ENCODE measurements at places on chromosomes 2 and 18.
A peak's percentile ranks its signal among the peaks of the same experiment; 100 is the strongest.

DNA sequence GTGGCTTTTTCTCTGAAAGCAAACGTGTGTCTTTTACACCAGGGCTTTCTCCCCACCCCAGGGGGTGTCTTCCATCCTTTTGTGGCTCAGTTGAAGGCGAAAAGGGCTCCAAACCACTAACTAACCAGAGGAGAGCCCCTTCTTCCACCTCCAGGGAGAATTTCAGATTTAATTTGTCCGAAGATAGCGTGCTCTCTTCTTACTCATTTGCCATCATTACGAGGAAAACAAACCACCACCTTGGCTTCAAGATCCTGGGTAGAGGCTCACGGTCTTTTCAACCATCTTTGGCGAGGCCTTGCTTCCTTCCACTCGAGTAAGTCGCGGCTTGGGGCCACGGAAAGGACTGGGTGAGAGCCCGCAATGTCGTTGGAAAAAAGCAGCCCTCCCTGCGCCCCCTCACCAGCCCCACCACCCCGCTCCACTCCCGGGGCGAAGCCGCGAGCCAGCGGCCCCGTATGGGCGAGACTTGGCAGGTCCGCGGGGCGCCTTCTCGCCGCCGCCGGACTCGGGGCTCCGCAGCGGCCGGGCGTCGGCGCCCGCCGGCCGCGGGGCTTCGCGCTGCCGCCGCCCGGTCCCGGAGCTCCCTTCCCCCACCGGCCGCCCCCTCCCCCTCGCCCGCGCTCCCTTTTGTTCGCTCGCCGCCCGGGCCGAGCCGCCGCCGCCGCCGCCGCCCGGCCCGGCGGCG is 1.7 kb upstream of the ZNF532 start:
- DNase-seq: peak; percentile 57

- no peak for DNase-seq
These were observed 259.8 kb upstream of the HDAC4 start for GRCh38 chr2:239660390-239661230.

DNA sequence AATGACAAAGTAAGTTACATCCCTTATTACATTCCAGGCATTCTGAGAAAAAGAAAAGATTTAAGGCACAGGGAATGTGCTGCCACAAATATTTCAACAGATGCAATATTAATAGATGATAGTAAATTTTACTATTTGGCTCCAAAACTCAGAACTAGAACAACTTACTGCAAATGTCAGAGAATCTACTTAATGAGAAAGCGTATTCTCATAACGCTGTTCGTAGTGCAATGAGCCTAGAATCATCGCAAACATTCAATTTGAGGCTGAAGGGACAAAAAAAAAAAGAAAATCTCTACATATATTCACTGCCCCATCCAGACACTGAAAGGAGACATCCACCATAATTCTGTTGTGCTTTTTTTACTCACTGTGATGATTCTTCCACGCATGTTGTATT is 272.1 kb upstream of the DOK6 start:
- no peak for DNase-seq

- DNase-seq: no peak
These were observed 9.3 kb downstream of the TMEM198 start for GRCh38 chr2:219553168-219553417.

DNA sequence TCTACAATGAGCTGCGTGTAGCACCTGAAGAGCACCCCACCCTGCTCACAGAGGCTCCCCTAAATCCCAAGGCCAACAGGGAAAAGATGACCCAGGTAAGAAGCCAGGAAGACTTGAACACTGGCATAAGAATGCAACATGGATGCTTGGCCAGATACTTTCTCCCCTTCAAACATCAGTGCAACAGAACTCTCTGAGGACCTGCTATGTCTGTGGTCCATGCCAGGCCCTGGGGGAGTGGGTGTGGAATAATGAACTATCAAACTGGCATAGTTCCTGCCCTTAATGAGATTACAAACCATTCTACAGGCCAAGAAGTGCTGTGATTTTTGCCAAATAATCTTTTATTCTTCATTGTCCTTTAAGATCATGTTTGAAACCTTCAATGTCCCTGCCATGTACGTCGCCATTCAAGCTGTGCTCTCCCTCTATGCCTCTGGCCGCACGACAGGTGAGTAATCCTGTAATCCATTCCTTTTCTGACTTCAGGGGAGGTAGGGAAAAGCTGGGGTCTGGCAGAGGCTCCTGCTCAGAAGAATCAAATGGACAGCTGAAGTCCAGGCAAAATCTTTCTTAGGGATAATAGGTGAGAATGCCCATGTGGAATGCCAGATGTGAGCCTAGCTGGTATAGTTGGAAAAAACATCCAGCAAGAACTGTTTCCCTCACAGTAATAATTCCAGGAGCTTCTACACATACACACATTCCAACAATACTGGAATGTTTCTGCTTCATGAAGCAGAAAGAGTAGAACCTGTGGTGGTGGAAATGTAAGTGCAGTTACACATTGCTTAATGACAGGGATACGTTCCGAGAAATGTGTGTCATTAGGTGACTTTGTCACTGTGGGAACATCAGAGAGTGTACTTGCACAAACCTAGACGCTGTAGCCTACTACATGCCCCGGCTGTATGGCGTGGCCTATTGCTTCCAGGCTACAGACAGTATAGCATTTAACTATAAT is 16.2 kb downstream of the ACTG2 start:
- no peak for DNase-seq

DNA sequence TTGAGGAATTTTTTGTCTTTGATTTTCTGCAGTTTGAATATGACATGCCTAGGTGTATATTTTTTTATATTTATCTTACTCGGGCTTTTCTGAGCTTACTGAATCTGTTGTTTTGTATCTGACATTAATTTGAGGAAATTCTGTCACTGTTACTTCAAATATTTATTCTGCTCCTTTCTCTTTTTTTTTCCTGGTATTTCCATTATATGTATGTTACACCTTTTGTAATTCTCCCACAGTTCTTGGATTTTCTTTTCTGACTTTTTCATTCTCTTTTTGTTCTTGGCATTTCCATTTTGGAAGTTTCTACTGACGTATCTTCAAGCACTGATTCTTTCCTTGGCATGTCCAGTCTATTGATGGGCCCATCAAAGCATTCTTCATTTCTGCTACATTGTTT is 24.1 kb upstream of the SKA1 start:
- no peak for DNase-seq

DNA sequence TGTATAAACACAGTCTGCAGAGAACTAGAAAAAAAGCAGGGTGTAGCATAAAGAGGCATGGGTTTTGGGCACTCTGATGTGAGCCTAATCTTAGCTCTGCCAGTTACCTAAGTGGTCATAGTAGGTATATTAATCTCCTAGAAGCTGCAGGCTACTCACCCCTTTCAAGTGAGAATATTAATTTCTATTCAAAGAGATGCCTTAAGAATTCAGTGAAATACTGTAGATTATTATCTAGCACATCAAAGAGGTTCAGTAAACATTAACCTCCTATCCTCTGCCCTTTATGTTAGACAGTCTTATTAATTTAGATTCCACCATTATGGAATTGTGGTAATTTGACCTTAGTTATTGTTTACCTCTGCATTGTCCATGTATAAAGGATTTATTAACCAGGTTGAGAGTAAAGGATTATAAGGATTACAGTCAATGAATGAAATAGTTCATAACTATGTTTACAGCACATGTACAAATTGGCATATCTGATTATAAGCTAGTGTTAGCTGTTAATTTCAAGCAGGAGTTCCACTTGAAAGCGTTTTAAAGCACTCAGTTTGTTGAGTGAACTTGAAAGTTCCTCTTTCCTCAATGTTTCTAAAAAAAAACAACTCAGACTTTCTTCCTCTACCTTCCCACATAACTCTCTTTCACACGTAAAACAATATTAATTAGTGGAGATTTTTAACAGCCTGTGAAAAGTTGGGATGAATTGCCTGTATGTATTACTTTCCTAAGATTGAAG is 150.6 kb upstream of the EPC2 start:
- DNase-seq: no peak

GRCh38 chr2:162257425-162257824 is 14.2 kb upstream of the FAP start:
- no peak for DNase-seq

DNA sequence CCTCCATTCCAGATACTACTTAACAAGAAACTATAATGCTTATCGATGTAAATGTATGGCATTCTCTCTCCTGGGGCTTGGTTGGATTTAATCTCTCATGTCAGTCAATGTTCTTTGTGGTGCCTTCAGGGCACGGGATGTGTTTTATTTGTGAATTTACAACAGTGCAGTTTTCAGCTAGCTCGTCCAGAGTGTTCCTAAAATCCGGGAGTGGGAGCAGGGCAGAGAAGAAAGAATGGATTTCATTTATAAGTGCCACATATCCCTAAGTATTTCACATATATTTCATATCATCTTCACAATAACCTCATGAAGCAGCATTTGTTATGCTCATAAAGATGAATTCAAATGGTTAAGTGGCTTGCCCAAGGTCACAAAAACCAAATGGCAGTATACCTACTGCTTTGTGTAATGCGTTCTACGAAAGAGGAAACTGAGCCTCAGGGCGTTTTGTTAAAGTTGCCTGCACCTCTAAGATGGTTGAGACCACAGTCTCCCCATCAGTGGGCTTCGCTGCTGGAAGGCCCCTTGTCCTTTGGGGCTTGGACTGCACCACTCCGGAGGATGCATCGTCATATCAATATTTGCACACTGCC is 134.7 kb upstream of the MGAT5 start:
- no peak for DNase-seq

- DNase-seq: no peak
These were observed 32.3 kb downstream of the LYPD6B start for GRCh38 chr2:149070681-149071320.

GRCh38 chr2:54945391-54946219 is 104.6 kb downstream of the RTN4 start:
- DNase-seq: no peak

DNA sequence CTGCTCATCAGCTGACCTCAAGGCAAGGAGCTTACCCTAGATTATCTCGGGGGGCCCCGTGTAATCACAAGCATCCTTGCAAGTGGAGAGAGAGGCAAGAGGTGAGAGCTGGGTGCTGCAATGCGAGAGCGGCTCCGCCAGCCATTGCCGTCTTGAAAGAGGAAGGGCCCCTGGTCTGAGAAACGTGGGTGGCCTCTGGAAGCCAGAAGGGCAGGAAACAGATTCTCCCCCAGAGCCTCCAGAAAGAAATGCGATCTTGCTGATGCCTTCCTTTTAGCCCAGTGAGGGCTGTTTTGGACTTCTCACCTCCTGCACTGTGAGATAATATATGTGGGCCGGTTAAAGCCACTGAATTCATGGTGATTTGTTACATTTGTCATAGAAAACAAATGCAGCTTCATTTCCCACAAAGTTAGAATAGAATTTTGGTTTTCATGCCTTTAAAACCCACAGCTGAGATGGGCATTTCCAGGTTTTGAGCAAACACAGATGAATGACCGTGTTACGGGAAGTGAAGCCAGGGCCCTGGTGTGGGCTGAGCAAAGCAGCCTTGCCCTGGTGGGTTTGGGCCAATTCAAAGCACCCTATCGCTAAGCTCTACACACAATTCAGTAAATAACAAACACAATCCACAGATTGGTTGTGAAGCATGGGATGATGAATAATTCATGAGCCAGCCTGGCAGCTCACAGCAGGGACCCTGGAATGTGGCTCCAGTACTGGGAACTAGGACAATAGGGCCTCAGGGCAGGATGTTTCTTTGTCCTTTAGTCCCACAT is 319.9 kb upstream of the HS6ST1 start:
- peak; percentile 12 for DNase-seq

DNA sequence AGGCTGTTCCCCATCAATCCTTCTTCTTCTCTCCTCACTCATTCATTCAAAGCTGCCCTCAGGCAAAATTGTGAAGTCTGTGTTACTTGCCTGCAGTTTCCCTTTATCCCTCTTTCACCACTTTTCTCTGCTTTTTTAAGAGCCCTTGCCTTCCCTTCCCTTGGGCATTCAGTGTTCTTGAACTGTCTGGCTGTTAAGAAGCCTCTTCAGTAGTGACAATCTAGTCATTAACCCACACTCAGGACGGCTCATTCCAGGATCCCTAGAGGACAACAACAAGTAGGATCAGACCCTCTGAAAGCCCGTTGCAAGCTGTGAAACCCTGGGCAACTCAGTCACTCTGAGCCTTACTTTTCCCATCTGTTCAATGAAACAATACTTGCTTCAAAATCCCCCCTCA is 615.7 kb downstream of the EPHA4 start:
- DNase-seq: no peak

DNA sequence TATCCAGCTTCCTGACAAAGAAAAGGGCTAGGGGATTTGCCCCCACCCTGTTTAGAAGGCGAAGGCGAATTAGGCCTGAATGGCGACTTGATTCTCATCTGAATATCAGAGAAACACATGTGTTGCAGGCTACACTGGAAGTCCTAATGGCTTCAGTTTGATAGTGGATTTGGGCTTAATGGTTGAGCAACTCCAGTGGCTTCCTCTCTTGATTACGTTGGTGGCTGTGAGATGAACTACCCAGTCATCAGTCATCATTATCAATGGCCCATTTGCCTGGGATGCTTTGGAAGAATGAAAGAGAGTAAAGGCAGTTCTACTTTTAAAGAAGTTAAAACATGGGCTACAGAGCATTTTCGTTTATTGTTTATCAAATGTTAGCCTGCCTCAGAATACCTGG is 60.9 kb upstream of the IL1R1 start:
- DNase-seq: no peak

- no peak for DNase-seq
These were observed 41.4 kb upstream of the RPL31 start for GRCh38 chr2:100960688-100961087.

- no peak for DNase-seq
These were observed 178.8 kb downstream of the ANAPC1 start for GRCh38 chr2:111705239-111705638.

- peak; percentile 29 for DNase-seq
These were observed 138.2 kb downstream of the HDAC4 start for GRCh38 chr2:239262484-239263230.
